ENCODE measurements at places on chromosomes 1 and 21.

GRCh38 chr1:103101399-103101798, 6.9 kb downstream of the COL11A1 start:
- DNase-seq: no peak

GRCh38 chr1:32063261-32063681, 9.5 kb upstream of the TMEM39B start:
- peak; percentile 78 for DNase-seq

DNA sequence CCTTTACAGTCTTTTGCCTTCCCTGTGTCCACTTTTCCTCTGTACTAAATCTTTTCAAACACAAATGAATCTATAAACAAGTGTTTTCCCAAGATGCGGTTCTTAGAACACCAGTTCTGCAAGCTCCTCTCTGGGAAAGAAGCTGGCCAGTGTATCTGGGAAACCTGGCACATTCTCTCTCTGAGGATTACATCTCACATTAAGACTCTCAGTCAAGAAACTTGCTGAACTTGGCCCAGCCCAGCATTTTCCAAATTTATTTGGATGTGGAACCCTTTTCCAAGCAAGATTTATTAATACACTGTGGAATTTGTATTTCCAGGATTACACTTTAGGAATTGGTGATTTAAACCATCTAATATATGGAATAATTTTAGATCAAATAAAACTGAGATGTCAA, 105.7 kb downstream of the ZNF281 start:
- no peak for DNase-seq

GRCh38 chr1:50605186-50605875, 182.1 kb upstream of the DMRTA2 start:
- peak; percentile 80 for DNase-seq

- no peak for DNase-seq
Observed at GRCh38 chr1:3504822-3505153, 50.3 kb downstream of the ARHGEF16 start.

GRCh38 chr1:172145231-172145651, 275.2 kb upstream of the C1orf105 start:
- DNase-seq: no peak

DNA sequence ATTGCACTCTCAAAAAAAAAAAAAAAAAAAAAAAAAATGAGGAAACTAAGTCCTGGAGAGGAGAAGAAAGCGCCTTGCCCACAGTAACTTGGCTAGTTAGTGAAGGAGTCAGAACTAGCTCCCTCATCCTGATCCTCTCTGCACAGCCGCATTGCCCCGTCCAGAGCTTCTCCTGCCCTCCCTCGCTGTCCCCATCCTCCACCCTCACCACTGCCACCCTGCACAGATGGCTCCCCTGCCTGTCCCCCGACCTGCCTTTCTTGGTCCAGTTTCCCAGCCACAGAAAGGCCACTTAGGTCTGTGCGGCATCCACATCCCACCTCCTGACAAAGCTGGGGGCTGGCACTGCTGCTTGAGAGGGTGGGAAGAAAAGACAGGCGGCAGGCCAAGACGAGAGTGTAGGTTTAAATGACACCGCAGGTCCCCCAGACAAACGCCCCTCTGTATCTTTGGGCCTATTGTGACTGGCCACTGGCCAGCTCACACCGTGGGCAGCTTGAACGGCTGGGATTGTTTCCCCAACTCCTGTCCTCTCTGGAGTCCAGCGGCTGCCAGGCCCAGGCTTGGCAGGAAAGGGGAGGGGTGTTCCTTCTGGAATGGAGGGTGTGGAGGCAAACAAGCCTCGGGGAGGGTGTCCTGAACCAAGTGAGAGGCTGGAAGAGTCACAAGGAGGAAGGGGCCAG, 20.2 kb downstream of the NCMAP start:
- no peak for DNase-seq

DNA sequence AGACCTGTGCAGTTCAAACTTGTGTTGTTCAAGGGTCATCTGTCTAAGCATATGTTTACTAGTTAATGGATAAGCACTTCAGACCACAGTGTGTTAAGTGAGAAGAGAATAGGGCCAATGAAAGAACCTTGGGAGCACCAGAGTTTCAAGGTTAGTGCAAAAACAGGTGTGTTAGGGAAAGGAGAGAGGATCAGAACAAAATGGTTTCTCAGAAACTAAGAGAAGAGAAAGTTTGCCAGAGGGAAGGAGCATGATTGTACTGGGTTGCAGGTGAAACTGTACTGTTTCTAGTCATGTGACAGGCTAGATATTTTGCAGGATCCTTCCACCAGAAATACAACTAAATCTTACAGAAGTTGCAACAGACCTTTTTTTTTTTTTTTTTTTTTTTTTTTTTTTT, 23.3 kb downstream of the RPRD2 start:
- DNase-seq: no peak

DNA sequence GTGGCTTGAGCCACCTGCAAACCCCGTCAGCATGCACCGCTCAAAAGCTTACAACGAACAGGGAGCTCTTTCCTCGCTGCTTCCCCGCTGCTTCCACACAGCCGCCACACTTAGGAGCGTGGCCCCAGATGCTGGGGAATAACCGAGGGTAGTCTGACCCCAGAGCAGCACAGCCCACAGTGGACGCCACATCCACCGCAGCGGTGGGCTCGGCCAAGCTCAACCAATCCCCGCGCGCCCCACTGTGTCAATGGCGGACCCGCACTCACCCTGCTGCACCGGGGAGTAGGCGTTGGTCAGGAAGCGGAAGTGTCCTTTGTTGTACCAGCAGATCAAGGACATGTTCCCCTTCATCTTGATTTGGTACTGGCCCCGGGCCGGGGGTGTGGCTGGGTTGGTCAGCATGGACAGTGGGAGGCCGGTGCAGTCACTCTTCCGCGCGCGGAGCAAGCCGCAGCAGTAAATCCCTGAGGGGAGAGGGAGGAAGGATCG, 93.5 kb downstream of the PGBD5 start:
- no peak for DNase-seq

DNA sequence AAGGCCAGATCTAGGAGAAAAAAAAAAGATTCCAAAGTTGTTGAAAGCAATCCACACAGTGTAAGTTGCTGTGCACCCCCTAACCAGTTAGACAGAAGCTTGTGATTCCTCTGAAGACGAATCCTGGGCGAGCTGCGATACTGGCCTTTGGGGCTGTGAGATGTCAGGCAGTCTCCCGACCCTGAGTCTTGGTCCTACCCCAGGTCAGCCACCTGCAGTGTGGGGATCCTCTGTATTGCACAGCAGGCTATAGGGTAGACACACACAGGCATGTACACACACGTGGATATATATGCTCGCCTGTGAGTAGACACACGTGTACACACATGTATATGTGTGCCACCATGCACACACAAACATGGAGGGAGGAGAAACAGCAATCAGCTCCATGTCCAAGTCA, 12.9 kb downstream of the ACTRT2 start:
- no peak for DNase-seq

DNA sequence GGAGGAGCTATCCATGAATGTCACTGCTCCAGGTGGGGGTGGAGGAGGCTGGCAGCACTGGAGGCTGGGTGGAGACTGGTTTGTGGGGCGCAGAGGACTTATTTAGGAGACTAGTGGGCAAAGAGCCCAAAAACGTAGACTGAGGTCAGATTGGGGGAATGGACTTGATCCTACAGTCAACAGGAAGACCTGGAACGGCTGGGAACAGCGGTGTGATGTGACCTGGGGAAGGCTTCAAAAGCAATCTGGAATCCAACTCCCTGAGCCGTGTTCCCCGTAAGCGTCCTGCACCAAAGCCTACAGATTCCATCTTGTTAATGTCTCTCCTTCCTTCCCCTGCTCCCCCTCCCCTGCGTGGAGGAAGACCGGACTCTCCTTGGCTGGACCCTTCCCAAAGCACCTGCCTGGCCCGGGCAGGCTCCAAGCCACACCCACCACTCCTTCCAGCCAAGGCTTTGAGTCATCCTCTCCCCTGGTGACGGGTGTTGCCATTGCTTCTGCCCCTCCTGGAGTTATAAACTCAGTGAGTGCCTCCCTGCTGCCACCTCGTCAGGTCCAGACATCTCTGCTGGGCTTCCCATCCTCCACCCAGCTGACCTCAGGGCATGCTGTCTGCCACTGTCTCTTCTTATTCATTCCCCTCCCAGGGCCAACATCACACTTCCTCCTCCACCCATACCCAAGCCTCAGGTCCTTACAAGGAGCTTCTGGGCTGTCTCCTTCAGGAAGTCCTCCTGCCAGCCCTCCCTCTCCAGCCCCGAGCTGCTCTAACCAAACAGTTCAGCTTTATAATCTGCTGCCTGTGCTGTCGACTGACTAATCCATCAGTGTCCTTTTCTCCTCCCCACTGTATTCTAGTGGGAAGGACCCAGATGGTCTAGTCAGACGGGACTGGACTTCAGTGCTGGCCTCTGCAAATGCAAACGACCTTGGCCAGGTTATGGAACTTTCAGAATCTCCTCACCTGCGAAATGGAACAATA, 1.6 kb upstream of the CLSTN1 start:
- DNase-seq: peak; percentile 45
